Activated naive CD8-positive, alpha-beta T cell treated with anti-CD3 and anti-CD28 coated beads, Interleukin-2, amount 50 U/mL, for 16 hours (primary cell): ENCODE measurements at places on chromosomes 7 and 10.

DNA sequence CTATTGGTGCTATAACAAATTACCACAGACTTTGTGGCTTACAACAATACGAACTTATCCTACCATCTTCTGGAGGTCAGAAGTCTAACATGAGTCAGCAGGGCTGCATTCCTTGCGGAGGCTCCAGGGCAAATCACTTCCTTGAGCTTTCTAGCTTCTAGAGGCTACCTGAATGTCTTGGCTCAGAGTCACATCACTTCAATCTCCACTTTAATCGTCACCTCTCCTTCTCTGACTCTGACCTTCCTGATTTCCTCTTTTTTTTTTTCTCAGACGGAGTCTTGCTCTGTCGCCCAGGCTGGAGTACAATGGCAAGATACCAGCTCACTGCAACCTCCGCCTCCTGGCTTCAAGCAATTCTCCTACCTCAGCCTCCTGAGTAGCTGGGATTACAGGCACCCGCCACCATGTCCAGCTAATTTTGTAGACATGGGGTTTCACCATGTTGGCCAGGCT lies 44.6 kb upstream of the ANAPC16 start:
- no peak for DNase-seq

DNA sequence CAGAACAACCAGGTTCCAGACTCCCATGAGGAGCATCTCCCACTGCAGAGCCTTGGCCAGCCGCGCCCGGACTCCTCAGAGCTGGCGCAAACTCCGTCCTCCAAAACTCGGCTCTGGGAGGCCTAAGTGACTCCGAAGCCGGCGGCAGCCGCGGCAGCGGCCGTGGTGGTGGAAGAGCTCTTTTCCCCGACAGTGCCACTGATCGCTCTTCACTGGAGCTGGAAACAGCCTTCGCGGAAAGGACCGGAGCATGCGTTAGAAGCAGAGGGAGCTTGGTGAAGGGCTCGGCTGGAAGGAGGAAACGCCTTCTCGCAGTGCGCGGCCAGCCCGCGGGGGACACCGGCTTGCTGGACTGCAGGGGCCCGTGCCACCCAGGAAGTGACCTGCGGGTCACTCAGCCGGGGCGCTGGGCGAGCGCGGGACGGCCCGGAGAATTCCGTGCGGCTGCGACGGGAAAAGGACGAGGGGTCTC lies 5.0 kb upstream of the HOXA13 start:
- DNase-seq, result no peak

- DNase-seq, result no peak
Observed at GRCh38 chr7:134443396-134444070, 15.4 kb downstream of the AKR1B1 start.

DNA sequence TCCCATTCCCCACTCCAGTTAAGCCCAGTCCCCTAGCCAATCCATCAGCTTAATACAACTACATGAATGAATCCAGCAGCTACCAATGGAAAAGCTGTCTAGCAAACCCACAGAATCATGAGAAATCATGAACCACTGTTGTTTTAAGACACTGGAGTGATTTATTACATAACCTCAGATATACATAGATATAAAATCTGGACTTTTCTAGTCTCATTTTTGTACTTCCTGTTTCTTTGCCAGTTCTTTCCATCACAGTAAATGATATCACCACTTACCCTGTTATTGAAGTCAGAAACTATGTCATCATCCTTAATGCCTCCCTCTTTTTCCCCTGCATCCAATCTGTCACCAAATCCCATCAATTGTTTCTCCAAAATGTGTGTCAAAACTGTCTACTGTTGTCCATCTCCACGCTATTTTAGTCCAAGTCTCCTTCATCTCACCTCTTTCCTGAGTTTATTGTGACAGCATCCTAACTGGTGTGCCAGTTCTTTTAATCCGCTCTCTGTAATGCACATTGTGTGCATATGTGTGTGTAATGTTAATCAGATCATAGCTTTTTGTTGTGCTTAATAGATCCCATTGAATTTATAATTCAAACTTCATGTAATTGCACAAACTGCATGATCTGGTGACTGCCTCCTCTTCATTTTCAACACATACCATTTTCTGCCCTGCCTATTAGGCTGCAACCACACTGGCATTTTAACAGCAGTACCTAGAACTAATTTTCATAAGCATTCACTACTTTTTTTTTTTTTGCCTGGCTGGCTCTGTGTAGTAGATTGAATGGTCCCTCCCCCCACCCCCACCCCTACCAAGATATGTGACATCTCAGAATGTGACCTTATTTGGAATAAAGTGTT lies 56.0 kb downstream of the MKLN1 start:
- no peak for DNase-seq

- DNase-seq, result no peak
Observed at GRCh38 chr7:152669758-152670157, 6.2 kb downstream of the XRCC2 start.

- DNase-seq, result no peak
Observed at GRCh38 chr7:46233585-46234329, 312.7 kb upstream of the IGFBP3 start.

GRCh38 chr7:78777829-78778228 lies 675.6 kb downstream of the MAGI2 start:
- DNase-seq, result no peak

- DNase-seq, result no peak
Observed at GRCh38 chr7:145276118-145276517, 440.3 kb upstream of the TPK1 start.

- DNase-seq, result no peak
Observed at GRCh38 chr10:130666215-130666614, 530.0 kb downstream of the GLRX3 start.

DNA sequence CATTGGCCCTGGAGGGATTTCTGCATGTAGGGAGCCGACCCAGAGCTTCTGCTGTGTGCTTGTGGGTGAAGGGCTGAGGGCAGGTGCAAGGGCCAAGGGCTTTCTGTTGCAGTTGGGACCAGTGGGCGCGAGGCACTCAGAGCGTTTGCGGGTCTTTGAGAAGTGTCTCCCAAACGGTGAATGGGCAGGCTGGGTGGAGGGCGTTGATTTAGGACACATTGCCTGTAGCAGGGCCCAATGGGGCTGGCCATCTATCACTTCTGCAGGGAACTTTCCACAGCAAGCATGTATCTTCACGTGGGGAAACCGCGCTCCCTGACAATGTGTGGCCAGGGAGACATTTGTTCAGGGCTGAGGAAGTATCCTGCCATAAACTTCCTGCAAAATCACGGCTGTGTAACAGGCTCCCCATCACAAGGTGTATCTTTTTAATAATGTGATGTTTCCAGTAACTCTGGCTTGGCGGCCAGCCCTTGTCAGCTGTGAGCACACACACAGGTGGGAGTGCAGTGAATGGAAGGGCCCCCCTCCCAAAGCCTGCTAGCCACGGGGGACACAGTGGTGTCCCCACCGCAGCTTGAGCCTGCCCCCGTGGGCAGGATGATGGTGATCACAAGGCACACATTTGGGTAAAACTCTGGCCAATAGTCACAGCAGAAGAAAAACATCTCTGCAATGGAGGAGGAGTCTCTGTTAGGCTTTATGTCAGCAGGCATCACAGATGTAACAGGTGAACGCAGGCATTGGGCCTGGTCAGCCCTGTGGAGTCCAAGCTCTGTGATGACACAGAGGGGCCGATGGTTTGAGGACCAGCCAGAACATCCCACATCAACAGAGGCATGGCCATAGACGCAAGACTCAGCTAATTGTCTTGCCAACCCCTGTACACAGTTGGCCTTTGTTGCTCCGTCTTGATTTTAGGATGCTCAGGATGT lies 84.3 kb downstream of the GLRX3 start:
- DNase-seq, result no peak

DNA sequence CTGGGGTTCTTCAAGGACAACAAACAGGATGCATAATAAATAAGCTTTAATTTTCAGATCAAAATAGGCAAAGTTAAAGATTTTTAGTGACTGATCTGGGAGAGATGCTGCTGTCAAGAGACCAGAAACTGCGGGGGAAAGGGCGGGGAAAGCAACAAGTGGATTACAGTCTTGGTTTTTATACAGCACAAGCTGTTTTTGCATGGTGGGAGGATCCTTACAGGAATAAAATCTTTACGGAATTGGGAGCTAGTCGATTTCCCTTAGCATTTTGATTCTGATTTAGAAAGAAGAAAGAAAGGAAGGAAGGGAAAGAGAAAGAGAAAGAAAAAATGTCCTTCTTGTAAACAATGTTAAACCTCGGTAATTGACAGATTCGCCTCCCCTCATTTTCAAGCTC lies 242.3 kb upstream of the SP8 start:
- DNase-seq, result no peak

DNA sequence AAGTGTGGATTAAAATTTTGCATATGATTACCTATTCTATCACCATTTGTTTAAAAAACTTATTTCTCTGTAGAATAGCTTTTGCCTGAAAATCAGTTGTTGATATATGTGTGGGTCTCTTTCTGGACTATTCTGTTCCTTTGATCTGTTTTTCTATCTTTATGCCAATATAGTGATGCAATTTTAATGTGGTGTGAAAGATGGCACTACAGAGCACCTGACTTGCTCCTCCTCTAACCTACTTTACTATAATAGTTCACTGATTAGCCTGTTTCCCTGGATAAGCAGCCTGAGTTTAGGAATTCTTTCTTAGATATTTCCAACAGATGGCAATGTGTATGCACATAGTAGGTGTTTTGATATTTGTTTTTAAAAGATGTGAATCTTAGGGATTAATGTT lies 294.5 kb downstream of the AUTS2 start:
- no peak for DNase-seq

- no peak for DNase-seq
Observed at GRCh38 chr10:68876246-68877138, 24.6 kb upstream of the DDX50 start.
